ENCODE measurements at places on chromosomes 2 and 18.

DNA sequence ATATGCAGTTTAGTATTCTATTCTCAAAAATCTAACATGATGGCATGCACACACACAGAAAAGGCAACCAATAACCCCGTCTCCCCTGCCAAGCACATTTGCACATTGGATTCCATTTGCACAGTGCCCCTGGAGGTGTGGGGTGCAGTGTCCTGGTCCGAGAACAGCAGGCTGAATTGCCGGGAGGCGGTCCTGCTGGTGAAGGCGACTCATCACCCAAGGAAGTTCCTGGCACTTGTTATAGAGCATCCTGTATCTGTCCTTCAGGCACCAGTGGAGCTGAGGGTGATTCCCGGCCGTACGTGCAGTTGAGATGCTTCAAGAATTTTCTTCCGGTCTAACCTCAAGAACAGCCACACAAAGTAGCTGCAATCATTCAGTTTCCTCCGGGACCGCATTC is 73.0 kb upstream of the RAB12 start:
- DNase-seq: no peak

DNA sequence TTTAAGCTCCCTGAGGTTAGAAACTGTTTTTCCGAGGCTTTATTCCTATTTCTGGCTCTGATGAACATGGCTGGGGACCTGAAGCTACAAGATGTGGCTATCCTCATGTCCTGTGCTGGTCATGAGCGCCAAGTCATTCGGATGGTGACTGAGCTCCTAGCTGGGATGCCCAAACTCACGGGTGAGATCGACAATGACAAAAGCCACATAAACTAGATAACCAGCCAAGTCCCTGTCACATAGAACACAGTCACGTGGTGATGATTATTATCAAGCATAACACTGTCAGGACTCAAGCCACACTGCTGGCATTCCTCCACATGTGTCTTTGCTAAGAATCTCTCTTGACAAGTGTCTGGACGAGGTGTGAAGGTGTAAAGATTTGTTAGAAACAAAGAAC is 274.9 kb downstream of the CLIP4 start:
- no peak for DNase-seq

DNA sequence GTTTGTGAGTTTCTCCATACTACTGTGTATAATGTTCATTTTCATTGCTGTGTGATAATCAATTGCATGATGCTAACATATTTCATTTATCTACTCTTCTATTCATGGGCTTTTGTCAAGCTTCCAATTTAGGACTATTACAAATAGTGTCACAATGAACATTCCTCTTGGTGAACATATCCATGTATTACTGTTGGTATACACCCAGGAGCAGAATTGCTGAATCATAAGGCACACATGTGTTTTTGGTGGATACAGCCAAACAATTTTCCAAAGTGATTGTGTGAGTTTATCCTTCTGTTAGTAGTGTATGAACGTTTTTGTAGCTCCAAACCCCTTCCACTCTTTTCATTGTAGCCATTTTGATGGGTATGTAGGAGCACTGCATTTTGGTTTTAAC is 101.6 kb upstream of the COPS8 start:
- no peak for DNase-seq

- no peak for DNase-seq
Observed at GRCh38 chr2:41970988-41971660, 76.7 kb upstream of the PKDCC start.

DNA sequence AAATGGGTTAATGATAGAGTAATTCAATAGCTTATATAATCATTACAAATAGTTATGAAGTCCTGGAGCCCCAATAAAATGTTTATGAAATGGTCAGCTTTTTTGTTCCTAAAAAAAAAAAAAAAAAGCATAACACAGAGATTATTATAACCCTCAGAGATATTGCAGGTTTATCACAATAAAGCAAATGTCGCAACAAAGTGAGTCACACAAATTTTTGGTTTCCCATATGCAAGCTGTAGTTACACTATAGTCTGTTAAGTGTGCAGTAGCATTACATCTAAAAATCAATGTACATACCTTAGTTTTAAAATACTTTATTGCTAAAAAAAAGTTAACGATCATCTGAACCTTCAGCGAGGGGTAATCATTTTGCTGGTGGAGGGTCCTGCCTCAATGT is 20.0 kb downstream of the WDFY1 start:
- no peak for DNase-seq

DNA sequence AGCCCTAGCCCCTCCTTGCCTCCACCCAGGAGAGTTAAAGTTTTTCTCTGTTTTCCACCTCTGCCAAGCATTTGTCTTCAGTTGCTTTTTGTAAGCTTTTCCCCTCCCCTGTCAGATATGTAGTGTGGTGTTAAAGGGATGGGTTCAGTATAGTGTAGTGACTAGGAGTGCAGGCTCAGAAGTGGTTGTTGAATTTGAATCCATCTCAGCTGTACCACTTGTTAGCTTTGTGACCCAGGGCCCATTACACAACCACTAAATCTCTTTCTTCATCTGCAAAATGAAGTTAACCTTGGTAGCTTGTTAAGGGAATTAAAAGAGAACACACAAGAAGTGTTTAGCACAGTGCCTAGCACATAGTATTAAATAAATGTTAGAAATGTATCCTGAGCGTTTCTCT is 56.9 kb downstream of the MAP3K20 start:
- no peak for DNase-seq

GRCh38 chr18:31941010-31941809 is 1.7 kb downstream of the TRAPPC8 start:
- no peak for DNase-seq

GRCh38 chr18:45653090-45653489 is 37.8 kb downstream of the SLC14A2 start:
- DNase-seq: no peak

DNA sequence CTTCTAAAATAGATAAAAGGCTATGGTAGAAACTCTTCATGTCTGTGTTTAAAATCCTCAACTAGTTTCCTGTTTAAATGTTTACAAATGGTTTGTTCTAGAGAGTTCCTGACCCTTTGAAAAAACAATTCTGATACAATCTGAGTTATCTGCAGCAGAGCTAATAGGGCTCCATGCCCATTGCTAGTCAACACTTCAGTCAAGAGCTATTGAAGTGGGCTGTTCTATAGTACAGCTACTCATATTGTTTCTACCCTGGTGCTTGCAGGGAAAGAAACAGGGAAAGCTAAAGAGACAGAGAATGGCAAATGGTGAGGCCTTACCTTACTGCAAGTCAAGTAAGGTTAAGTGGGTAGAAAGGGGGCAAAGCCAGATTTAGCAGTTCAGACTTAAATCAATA is 112.3 kb upstream of the CAVIN2 start:
- DNase-seq: no peak

GRCh38 chr2:65366595-65367125 is 65.7 kb downstream of the SPRED2 start:
- peak; percentile 76 for DNase-seq

- DNase-seq: no peak
Observed at GRCh38 chr2:16170675-16171424, 230.5 kb downstream of the MYCN start.

Measured in RWPE2 (cell line).